ENCODE measurements at places on chromosomes 11 and 22.

DNA sequence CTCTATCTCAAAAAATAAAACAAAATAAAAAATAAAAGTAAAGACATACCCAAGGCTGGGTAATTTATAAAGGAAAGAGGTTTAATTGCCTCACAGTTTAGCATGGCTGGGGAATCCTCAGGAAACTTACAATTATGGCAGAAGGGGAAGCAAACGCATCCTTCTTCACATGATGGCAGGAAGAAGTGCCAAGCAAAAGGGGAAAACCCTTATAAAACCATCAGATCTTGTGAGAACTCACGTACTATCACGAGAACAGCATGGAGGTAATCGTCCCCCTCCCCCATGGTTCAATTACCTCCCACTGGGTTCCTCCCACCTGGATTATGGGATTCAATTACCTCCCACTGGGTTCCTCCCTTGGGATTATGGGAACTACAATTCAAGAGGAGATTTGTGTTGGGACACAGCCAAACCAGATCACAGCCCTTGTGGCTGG, 8.3 kb upstream of the SSTR3 start:
- DNase-seq: no peak

DNA sequence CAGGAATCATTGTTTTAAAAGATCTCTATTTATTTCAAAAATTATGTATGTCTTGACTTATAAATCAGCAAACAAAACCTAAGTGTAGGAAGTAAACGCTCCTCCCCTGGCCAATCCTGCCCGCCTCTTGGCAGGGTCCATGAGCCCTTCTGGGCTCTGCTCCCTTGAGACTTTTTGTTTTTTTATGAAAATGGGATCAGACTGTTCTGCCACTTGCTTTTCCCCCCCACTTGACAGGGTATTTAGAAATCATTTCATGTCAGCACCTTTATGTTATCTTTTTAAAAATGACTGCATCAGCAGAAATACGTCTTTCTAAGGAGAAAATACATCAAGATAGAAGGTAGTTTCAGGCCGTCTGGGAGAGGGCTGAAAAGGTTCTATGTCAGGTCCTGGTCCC, 35.6 kb downstream of the FBLN1 start:
- no peak for DNase-seq

DNA sequence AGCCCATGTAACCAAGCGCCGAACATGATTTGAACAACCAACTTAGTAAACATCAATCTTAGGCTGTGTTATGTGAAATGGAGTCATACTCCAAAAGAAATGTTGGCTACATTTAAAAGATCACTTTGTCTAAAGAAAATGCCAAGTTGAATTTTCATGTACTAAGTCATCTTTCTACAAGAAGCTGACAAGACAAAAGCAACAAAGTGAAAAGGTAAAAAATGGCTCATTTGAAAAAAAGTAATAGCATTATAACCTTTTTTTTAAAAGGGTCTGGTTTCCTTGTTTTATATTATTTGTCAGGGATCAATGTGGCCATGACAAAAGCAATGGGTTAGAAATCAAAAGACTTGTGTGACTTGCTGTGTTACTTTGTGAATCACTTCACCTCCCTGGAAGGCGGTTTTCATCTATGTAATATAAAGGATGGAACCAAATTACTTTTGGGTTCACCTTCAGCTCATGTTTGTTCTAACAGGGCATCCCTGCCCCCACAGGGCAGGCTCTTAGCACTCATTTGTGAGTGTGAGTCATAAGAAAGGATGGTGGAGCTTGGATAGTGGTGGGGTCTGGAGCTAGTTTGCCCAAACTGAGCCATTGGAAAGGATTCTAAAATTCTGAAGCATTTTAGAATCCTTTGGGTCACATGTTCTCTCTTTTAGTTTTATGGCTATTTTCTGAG, 131.9 kb upstream of the MTMR2 start:
- DNase-seq: peak; percentile 30

GRCh38 chr22:49903322-49904039, 14.8 kb downstream of the ALG12 start:
- DNase-seq: no peak

- DNase-seq: no peak
Measured at GRCh38 chr11:13487661-13488030, 8.2 kb downstream of the PTH start.

DNA sequence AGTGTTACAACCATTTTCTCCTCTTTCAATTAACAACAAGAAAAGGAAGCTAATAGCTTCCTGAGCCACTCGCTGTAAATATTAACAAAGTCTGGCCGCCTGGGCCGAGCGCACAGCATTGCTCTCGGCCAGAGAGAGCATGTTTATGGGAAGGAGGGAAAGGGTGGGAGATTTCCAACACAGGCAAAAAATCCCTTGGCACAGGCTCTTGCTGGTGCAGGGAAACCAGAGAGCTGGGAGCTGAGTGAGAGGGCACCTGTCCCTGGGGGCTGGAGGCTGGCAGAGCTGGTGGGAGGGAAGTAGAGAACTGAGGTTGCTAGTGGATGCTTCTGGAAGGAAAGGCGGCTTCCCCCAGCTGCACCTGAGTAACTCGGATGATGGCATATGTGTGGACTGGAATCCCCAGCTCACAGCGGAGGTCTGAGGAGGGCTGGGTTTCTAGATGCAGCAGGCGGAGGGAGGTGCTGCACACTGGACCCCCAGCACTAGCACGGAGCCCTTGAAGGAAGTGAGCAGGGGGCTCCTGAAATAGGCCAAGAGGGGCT, 59.6 kb downstream of the FLRT1 start:
- DNase-seq: no peak

- no peak for DNase-seq
Measured at GRCh38 chr11:2408671-2409070, 8.1 kb downstream of the TSSC4 start.

DNA sequence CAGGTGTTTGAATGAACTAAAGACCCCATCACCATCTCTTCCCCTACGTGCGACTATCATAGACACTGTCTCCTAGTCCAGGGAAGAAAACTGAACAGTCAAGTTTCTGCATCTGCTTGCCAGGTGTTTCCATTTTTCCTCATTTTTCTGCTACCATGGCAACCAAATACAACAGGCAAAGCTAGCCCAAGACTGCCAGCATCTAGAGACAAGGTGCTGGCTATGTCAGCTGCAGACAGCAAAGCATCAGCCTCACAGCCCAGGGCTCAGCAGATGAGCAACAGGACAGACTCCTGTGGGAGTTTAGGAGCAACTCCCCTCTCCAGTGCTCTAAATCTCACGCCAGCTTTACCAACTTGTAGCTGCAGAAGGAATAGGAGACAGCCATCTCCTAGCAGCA, 124.3 kb downstream of the C11orf58 start:
- no peak for DNase-seq

- DNase-seq: no peak
Measured at GRCh38 chr11:104583857-104584256, 314.4 kb downstream of the CASP12 start.

DNA sequence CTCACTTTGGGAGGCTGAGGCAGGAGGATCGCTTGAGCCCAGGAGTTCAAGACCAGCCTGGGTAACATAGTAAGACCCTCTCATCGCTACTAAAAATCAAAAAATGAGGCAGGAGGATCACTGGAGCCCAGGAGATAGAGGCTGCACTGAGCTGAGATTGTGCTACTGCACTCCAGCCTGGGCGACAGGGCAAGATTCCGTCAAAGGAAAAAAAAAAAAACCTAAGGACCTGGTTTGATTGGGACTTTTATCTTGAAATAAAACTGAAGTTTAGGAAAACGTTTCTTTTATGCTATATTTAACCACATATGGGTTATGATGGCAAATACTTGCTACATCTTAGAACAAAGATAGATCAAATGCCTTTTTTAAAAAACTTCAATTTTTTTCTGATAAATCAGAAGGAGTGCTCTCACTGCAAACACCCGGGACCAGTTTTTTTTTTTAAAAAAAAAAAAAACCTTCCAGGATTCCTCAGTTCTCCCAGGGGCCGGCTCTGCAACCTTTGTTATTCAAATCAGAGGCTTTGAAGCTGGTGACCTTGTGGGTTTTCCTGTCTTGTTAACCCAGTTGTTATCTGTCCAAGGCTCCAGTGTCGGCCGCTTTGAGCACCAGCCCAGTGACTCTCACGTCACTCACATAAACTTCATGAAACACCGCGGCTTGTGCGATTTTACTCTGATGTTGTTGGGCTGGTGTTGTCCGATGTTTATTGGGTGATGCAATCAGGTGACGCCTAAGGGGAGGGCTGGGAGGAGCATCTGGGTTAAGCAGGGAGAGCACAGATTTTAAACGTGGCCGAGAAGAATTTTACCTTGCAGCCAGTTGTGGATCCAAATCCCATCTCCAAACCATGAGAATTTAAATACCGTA, 24.7 kb upstream of the SLC22A12 start:
- DNase-seq: peak; percentile 28

- DNase-seq: peak; percentile 9
Measured at GRCh38 chr11:292211-293121, 3.5 kb downstream of the PGGHG start.

GRCh38 chr11:7833527-7833926, 36.8 kb upstream of the OR5P2 start:
- no peak for DNase-seq

DNA sequence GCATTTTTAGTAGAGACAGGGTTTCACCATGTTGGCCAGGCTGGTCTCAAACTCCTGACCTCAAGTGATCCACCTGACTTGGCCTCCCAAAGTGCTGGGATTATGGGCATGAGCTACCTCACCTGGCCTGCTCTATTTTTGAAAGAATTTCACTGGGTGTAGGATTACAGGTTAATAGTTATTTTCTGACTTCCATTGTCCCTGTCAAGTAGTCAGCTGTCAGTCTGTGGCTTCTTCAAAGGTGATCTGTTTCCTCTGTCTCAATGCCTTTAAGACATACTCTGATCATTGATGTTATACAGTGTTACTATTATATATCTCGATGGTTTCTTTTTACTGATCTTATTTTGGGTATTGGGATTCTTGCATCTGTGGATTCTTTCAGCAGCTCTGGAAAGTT, 10.1 kb upstream of the EXT2 start:
- no peak for DNase-seq

DNA sequence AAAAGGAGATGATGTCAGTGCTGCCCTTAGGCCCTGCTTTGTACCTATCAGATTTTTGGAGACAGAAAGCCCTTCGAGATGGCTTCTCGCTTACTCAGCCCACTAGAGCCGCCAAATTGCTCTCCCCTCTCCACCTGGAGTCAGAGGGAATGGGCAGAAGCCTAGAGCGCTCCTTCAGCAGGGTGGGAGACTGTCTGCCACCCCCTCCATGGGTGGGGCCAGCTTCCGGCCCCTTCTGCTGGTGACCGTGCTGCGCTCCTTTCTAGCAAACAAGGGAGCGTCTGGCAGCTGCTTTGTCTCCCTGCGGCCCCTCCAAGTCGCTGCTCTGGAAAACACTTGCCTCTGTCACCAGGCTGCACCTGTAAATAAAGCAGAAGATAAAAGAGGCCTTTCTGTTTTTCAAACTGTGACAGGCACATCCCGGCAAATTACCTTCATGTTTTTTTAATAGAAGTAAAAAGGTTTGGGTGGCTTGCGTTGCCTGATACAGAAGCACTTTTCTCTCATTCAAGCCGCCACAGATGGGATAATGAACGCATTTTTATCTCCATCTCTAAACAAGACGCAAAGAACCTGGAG, 145.7 kb upstream of the NECTIN1 start:
- DNase-seq: no peak

DNA sequence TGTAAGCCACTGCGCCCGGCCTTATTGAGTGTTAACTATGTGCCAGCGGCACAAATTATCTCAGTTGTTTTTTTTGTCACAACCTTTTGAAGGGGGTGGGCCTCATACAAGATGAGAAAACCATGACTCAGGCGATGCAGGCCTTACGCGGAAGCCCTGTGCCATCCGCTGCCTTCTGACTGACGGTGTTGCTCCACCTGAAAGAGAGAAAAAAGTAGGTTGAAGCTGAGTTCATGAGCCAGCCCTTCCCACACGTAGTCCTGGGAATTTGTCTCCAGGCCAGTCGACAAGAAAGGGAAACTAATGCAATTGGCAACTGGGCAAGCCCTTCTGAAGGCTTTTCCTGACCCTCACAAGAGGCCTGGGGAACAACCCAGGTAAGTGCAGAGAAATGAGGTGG, 96.9 kb upstream of the CRYBB3 start:
- no peak for DNase-seq

GRCh38 chr22:46586531-46587011, 33.6 kb upstream of the GRAMD4 start:
- DNase-seq: no peak

DNA sequence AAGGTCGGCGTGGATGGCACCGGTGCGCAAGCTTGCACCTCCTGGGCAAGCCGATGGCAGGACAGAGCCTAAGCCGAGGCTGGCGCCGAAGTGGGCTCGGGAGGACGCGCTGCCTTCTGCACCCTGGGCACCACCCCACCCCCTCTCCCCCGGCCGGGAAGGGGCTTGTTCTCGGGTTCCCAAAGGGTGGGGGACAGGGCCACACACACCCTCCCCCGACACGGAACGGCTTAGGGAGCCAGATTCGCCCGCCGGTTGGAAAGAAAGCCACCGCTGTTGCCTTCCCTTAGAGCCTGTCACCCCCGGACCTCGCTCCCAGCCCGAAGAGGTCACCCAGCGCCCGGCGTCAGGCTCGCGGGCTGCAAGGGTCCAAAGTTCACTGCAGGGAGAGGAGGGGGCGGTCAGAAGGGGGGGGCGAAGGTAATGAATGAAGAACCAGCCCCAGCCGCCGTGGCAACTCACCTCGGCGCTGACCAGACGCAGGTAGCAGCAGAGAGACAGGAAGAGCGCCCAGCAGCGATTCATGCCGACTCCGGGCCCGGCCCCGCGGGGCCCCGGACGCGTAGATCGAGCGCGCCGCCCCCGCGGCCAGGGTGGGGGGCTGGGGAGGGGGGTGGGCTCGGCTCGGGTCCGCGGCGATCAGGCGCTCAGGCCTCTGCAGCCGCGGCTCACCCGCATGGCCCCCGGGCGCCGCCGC, 1.2 kb downstream of the PDGFB start:
- no peak for DNase-seq

DNA sequence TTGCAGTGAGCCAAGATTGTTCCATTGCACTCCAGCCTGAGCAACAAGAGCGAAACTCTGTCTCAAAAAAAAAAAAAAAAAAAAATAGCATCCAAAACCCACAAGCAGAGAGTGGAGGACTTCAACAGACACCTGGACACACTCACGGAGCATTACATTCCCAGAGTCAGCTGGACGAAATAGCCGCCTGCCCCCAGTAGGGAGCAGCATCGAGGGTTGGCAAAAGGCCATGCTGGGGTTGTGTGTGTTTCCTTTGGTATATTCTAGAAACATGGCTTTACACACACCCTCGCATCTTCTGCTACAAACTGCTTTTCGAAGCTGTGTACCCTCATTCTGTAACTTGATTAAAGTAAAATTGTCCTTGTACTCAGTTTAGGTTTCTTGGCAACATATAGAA, 5.3 kb downstream of the ADA2 start:
- peak; percentile 58 for DNase-seq

Measured in activated naive CD4-positive, alpha-beta T cell treated with anti-CD3 and anti-CD28 coated beads, Interleukin-2, amount 50 U/mL, for 16 hours (primary cell).